Activated CD8-positive, alpha-beta T cell treated with anti-CD3 and anti-CD28 coated beads for 36 hours (primary cell): ENCODE measurements at places on chromosomes 2 and 18. TPM values are rescaled to one million over a fixed set of nuclear protein-coding genes. Genes with fewer than 3 reads are reported as not detected.

GRCh38 chr2:157922336-157922735, 46.2 kb upstream of the ACVR1 start:
- H3K4me1 ChIP-seq, result peaks cover 4% of the 10 kb centered on the region
- H3K27me3 ChIP-seq, result no peaks in the 10 kb centered on the region
- H3K36me3 ChIP-seq, result no peaks in the 10 kb centered on the region
- H3K27ac ChIP-seq, result no peak overlapping the region
- no peak for DNase-seq

PLEKHM3 gene
- total RNA-seq, result 4.5 TPM

SGO2 gene
- 50.2 TPM for total RNA-seq

DNA sequence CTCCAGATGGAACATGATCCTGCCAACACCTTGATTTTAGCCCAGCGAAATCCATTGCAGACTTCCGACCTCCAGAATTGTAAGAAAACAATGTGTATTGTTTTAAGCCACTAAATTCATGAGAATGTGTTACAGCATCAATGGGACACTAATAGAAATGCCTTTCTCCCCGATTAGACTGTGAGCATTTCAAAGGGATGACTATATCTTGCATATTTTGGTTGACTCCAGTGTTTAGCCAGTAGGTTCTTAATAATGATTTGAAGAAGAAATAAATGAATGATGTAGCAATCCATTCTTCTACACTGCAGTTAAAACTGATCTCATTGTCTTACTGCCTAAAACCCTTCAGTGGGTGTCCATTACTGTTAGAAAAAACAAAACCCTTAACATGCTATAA, 67.4 kb upstream of the ACVR1C start:
- H3K4me3 ChIP-seq, result no peak overlapping the region
- no peaks in the 10 kb centered on the region for H3K4me1 ChIP-seq
- no peaks in the 10 kb centered on the region for H3K36me3 ChIP-seq
- no peak for DNase-seq
- no peaks in the 10 kb centered on the region for H3K27me3 ChIP-seq
- no peak overlapping the region for H3K27ac ChIP-seq

- peaks cover 14% of the 10 kb centered on the region for H3K36me3 ChIP-seq
- DNase-seq, result no peak
- H3K4me1 ChIP-seq, result no peaks in the 10 kb centered on the region
- no peak overlapping the region for H3K4me3 ChIP-seq
- H3K27me3 ChIP-seq, result no peaks in the 10 kb centered on the region
Observed at GRCh38 chr2:47002480-47003381, 87.1 kb upstream of the MCFD2 start.

DNA sequence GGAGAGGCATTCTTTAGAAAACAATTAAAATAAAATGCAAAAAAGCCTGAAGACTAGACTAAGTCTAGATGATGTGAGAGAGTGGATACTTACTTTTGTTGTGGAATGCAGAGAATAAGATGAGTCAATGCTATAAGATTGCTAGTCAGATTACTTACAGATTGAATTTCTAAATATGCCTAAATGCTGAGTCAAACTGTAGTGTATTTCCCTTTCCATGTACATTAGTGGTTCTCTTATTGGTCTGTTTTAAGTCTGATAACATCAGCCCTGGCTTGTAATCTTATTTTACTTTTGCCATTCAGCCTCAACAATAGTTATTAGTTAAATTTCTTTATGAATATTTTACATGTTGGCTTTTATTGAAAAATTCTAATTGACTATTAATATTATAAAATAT, 702.7 kb downstream of the SOCS6 start:
- no peaks in the 10 kb centered on the region for H3K4me1 ChIP-seq
- H3K27me3 ChIP-seq, result no peaks in the 10 kb centered on the region
- no peak overlapping the region for H3K4me3 ChIP-seq
- DNase-seq, result no peak
- no peaks in the 10 kb centered on the region for H3K36me3 ChIP-seq
- no peak overlapping the region for H3K27ac ChIP-seq

- H3K36me3 ChIP-seq, result no peaks in the 10 kb centered on the region
- no peaks in the 10 kb centered on the region for H3K4me1 ChIP-seq
- no peak overlapping the region for H3K4me3 ChIP-seq
- H3K27ac ChIP-seq, result no peak overlapping the region
- no peak for DNase-seq
Observed at GRCh38 chr2:216925006-216925405, 65.1 kb upstream of the TNP1 start.

CD226 gene
- 41.5 TPM for total RNA-seq
